Activated CD4-positive, alpha-beta T cell treated with anti-CD3 and anti-CD28 coated beads, Interleukin-2, amount 10 ng/mL, durations not matched to agents 24 days and 14 days (primary cell): ENCODE measurements at places on chromosomes 5 and 9. TPM values are rescaled to one million over a fixed set of nuclear protein-coding genes. Genes with fewer than 3 reads are reported as not detected.

The SPATA31C1 gene
- not detected in 2 replicates for total RNA-seq

The WNK2 gene
- total RNA-seq: 2.7 and 4.0 TPM in 2 replicates

The PHF24 gene
- 0.14 and 0.57 TPM in 2 replicates for total RNA-seq

The CARD9 gene
- total RNA-seq: 7.8 and 9.2 TPM in 2 replicates

The HK3 gene
- 0.21 and 0.85 TPM in 2 replicates for total RNA-seq

The NR5A1 gene
- not detected in 2 replicates for total RNA-seq

The PCDHGC5 gene
- total RNA-seq: not detected in 2 replicates

The CATSPER3 gene
- 0.54 and 0.64 TPM in 2 replicates for total RNA-seq

The IRGM gene
- 0.91 and 1.2 TPM in 2 replicates for total RNA-seq

The AIF1L gene
- 0.59 and 0.72 TPM in 2 replicates for total RNA-seq

The CTNNAL1 gene
- total RNA-seq: 17.8 and 18.8 TPM in 2 replicates

The SKP2 gene
- total RNA-seq: 63.0 and 69.8 TPM in 2 replicates

The FAM153A gene
- total RNA-seq: 12.8 and 13.1 TPM in 2 replicates

The MYO10 gene
- 0.26 and 0.28 TPM in 2 replicates for total RNA-seq

The MRNIP gene
- total RNA-seq: 27.6 and 27.8 TPM in 2 replicates

The ABHD17B gene
- 18.3 and 19.7 TPM in 2 replicates for total RNA-seq

The S1PR3 gene
- total RNA-seq: 3.4 and 3.8 TPM in 2 replicates

The GLDC gene
- total RNA-seq: 0.73 and 1.1 TPM in 2 replicates

The FOXI1 gene
- total RNA-seq: 0.09 TPM in 1 of 2 replicates, not detected in the other

The EMB gene
- 56.3 and 60.3 TPM in 2 replicates for total RNA-seq
